ENCODE measurements at places on chromosomes 4 and X.
A peak's percentile ranks its signal among the peaks of the same experiment; 100 is the strongest.

DNA sequence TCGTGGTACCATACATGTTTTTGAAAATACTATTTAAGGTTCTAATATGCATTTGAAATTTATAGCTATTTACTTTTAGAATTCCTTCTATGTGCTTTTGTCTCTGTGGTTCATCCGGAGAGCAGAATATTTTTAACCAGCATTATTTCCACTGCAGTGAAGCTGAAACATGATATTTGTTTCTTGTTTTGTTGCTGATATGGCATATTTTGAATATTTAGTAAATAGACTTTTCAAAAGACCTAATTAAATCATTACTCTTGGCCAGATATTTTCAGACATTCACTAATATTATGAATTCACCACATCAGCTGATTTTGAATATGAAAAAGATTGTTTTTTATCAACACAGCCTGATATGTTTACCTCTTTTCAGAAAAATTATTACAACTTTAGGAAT lies 87.0 kb downstream of the FAT4 start:
- no peak for DNase-seq

DNA sequence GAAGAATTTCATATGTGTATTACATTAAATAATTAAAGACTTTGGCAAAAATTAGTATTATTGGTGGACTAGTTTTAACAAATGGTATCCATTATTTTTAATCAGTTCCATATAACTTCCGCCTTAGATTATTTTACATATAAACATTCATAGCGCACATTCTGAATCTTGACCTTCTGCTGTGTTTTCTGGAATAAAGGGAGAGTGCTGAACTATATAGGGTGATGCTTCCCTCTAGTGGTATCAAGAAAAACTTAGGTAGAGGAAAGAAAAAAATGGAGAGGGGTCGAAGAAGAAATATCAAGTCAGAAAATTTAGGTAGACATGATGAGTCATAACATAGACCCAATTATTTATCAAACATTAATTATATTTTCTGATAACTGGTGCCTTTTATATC lies 155.6 kb upstream of the PACRGL start:
- peak; percentile 61 for DNase-seq

GRCh38 chr4:112702892-112703291 lies 65.9 kb downstream of the LARP7 start:
- no peak for DNase-seq

GRCh38 chr4:84852081-84852480 lies 114.4 kb downstream of the WDFY3 start:
- no peak for DNase-seq

DNA sequence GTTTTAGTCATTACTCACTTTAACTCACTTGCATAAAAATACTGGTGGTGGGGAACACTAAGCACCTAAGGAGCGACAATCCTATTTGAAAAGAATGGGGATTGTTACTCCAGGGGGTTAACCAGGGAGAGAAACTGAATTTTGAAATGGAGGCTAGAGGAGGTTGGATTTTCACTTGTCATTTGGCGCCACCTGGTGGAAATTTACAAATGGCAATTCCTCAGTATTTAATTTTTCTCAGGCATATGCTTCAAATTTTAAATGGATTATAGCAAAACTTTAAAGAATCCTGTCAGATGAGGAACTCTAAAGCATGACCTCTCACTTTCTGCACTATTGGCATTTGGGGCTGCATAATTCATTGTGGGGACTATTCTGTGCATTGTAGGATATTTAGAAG lies 2.7 kb upstream of the GEMIN8 start:
- peak; percentile 73 for DNase-seq

DNA sequence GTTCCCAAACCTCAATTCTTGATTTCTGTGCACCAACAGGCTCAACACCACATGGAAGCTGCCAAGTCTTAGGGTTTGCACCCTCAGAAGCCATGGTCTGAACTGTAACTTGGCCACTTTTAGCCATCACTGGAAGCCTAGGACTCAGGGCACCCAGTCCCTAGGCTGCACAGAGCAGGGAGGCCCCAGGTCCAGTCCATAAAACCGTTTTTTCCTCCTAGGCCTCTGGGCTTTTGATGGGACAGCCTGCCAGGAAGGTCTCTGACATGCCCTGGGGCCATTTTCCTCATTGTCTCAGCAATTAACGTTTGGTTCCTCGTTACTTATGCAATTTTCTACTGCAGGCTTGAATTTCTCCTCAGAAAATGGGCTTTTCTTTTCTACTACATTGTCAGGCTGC lies 1259.6 kb downstream of the RAPGEF2 start:
- no peak for DNase-seq

- no peak for DNase-seq
Measured at GRCh38 chrX:7316887-7317286, 168.9 kb upstream of the PUDP start.

GRCh38 chr4:38233727-38234480 lies 273.7 kb downstream of the PTTG2 start:
- DNase-seq = no peak

DNA sequence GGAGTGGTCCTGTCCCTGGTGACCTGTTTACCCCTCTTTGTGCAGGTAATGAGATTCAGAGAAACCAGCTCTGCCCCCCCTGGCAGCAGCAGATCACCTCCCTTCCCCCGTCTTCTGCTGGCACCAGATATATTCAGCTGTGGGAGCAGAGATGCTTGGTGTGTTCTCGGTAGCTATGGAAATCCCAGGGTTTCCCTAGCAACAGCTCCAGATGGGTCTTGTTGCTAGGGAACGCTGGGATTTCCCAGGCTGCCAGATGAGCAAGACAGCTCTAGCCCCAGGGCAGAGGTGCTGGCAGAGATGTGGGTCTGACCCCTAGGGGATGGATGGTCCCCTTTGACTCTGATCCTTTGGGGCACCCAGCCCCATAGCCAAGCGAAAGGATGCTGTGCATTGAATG lies 20.2 kb downstream of the CETN2 start:
- peak; percentile 41 for DNase-seq
